NCI-H2081 (cell line): ENCODE measurements at places on chromosomes 6 and 20.

DNA sequence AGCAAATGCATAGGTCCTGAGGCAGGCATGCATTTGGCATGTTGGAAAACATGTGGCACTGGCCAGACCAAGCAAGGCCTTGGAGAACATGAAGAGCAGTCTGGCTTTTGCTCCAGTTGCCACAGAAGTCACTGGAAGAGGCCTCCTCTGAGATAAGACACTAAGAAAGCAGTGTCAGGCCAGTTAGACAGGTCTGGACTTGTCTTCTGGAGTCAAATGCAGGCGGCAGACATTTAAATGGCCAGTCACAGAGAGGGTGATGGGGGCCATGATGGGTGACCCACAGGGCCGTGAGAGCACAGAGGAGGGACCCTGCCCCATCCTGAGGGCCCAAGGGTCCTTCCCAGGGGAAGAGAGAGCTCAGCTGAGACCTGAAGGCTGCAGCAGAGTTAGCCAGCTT is 26.7 kb upstream of the ADA start:
- no peak for DNase-seq

DNA sequence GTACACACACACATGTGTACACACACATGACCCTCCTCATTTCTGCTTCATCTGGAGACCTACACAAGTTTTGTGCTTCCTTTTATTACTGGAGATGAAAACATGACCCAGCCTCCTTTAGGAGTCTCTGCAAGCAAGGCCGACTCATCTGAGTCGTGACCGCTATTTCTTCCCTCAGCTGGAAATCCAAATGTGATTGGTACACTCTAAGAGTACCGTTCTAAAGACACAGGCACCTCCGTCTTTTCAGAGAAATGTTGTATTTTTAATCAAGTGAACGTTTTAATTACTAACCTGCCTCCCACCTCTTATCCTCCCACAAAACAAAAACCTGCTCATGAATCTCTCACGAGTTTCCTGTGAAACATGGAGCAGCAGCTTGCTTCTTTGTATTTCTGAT is 63.0 kb downstream of the LAMP5 start:
- no peak for DNase-seq

- no peak for DNase-seq
These were observed 1.1 kb upstream of the HLA-C start for GRCh38 chr6:31272836-31273626.

GRCh38 chr20:47654370-47654769 is 130.9 kb downstream of the SULF2 start:
- DNase-seq: no peak

DNA sequence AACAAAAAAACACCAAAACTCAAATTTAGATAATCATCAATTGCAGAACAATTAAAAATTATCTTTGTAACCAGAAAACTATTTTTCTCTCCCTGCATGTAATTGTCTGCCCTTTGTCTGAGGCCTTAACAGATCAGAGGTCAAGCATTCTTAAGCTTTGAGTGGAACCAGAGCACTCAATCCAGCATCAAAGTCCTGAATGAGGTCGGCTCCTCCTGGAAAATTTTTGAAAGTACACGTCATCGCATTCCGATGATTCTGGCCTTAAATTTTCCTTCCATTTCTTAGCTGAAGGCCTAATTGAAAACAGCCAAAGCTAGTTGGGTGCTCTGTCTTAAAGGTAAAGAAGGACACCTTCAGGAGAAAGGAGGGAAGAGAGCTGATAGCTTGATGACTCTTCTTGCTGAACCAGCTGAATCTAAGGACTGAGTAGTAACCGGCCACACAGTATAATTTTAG is 510.2 kb upstream of the SULF2 start:
- no peak for DNase-seq

GRCh38 chr6:108711071-108711470 is 137.2 kb upstream of the ARMC2 start:
- DNase-seq: no peak

DNA sequence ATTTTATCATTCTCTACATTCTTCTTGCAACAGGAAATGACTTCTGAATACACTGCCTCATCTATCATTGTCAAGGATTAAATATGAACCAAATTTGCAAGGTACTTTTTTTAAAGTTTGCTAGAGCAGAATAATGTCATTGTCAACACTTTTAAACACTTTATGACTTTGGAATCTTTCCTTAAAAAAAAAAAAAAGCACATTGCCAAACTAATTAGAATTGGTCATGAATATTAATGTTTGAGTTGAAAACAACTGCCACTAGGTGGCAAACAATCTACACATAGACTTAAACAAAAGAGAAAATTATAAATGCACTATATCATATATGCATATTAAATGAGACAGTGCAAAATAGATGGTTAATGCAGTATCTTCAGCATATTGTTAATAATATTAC is 32.5 kb upstream of the TMEM244 start:
- DNase-seq: no peak
